ENCODE measurements at places on chromosomes 2 and 18.

GRCh38 chr2:240879105-240879504, 10.5 kb downstream of the AGXT start:
- DNase-seq: no peak

- no peak for DNase-seq
These were observed 75.2 kb downstream of the FMNL2 start for GRCh38 chr2:152410165-152410597.

DNA sequence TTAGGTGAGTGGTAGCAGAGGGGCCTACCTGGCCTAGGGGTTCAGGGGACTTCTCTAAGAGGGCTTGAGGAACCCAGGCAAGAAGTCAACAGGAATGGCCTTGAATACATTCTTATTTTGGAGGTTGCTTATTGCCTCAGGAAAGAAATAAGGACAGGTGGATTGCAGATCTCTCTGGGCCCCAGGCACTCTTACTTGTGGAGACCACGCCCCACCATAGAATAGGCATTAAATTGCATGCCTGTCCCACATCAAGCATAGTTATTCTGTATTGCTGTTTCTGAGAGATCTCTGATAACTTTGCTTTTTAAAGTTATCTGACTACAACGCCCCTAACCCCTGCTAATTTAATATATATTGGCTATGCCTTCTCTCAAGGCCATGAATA, 68.0 kb upstream of the SP3 start:
- DNase-seq: no peak

- DNase-seq: no peak
These were observed 253.7 kb downstream of the DYM start for GRCh38 chr18:49206717-49207116.

GRCh38 chr2:2653231-2653630, 322.2 kb upstream of the MYT1L start:
- DNase-seq: no peak

GRCh38 chr2:190657474-190658255, 8.8 kb downstream of the NAB1 start:
- DNase-seq: no peak

DNA sequence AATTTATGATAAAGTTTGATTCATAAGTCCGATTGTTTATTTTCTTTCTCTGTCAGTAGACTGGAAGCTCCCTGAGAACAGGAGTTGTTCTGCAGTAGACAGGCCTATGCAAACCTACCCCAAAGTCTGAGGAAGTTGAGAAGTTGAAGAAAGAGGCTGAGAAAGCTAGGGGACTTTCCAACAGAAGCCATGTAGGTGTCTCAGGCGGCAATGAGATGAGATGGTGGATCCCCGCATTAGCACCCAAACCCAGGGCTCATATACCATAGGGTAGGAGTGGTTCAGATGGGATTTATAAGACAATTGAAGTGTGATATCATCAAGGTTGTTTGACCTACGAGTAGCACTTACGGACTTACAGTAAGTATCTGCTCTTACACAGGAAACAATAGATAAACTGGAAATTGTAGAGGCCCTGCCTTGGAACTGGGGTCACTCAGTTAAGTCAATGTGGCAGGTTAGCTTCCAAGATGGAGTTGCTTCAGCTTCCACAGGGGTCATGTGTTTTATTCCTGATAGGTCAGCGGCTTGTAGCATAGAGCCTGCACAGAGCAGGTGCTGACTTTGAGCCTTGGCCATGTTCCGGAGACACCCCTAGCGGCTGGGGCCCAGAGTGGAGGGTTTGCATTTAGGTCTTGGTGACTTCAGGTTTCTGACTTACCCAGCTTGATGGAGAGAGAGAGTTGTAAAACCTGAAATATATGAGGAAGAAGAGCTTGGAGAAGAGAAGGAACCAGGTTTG, 2.3 kb upstream of the PSD4 start:
- DNase-seq: no peak

- DNase-seq: no peak
These were observed 57.2 kb downstream of the CYB5A start for GRCh38 chr18:74234326-74235171.

GRCh38 chr2:233830111-233830802, 24.1 kb downstream of the HJURP start:
- no peak for DNase-seq

GRCh38 chr18:44849361-44849760, 168.7 kb downstream of the SETBP1 start:
- no peak for DNase-seq

DNA sequence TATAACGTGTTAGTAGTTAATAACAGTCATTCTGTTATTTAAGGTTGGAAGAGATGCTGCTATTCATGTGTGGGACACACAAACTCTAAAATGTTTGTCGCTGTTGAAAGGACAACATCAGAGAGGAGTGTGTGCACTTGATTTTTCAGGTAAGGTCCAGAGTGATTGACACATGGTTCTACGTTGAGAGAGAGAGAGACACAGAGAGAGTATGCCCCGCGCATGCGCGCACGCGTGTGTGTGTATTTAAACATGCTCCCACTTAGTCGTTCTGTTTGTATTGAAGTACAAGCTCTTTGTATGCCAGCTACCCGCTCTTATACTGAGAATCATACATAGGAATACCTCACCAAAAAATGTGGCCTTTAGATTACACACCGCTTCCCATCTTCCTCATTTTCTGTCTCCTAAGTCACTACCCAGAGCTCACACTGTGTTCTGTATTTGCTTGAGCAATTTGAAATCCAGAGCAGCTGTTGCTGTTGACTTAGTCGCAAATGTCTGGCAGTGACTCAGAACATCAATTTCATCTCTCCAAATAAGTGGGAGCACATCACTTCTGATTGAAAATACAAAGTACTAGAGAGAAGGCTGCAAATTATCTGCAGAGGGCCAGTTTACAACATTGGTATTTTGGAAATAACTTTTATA, 148.1 kb downstream of the EML6 start:
- no peak for DNase-seq

GRCh38 chr18:55219823-55220222, 260.6 kb upstream of the CCDC68 start:
- DNase-seq: no peak

GRCh38 chr2:164205347-164205746, 415.9 kb downstream of the GRB14 start:
- no peak for DNase-seq

- DNase-seq: no peak
These were observed 160.1 kb upstream of the LRP1B start for GRCh38 chr2:142290931-142291330.

DNA sequence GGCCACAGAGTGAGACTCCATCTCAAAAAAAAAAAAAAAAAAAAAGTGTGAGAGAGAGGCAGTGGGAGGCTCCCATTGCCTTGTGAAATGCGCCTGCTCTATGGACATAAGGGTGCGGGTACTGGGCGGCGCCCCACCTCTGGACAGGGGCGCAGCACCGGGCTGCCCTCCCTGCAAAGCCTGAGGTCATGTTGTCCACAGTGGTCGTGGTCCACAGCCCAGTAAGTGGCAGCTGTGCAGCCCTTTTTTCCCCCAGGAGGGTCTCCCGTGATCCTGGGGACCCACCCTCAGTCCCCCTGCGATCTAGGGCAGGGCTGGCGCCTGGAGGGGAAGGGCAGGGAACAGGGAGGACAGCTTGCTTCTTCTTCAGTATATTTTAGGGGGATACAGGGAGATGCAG, 37.8 kb downstream of the LPIN1 start:
- DNase-seq: no peak

DNA sequence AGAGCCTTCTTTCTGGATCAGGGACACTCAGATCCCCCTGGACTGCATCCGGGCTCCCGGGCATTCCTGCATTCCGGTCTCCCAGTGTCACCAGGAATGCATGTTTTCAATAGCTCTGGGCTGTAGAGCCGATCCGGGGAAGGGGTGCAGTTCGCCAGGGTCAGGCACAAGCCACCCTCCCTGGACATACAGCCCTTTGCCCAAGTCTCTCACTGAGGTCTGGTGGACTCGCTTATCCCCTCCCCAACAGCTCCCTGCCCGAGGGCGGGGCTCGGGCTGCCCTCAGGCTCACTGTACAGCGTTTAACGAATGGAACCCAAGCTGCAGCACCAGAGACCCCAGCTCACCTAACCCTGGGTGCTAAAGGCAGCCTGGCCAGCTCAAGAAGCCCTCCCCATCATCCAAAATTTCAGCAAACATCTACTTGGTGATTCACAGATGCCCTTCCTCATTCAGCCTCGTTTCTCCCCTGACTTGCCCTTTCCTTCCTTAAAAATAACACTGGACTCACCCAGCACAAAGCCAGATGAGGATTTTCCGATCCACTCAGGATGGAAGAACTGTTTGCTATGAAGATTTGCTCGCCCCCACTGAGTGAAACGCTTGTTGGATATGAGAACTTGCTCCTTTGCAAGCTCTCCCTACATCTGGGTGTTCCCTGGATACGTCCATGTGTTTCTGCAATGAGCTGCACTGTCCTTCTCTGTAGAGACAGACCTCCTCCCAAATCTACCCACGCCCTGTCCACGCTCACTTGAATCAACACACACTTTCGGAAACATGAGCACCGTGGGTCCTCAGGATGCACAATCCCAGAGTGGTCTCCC, 58.1 kb downstream of the PXDN start:
- no peak for DNase-seq

DNA sequence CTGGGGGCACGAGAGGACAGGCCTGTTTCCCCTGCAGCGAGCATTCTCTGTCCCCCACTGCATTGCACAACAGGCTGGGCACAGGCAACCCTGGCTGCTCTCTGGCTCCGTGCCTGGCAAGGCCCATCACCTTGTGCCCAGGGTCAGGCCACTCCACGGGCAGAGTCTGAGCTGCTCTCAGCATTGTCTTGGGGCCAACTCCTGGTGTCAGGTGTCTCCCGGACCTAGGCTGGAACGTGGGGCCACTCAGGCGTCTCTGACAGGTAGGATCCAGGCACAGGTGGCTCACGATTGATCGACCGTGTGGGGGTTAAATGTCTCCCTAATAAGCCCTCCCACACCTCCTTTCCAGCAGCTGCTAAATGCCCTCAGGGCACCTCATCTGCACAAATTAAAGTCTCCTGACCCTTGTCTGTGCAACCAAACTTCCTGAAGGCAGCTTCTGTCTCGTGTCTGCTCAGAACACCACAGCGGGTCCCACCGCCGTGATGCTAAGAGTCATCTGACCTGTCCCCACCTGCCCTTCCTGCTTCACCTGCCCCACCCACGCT, 66.6 kb upstream of the GPC1 start:
- DNase-seq: no peak

DNA sequence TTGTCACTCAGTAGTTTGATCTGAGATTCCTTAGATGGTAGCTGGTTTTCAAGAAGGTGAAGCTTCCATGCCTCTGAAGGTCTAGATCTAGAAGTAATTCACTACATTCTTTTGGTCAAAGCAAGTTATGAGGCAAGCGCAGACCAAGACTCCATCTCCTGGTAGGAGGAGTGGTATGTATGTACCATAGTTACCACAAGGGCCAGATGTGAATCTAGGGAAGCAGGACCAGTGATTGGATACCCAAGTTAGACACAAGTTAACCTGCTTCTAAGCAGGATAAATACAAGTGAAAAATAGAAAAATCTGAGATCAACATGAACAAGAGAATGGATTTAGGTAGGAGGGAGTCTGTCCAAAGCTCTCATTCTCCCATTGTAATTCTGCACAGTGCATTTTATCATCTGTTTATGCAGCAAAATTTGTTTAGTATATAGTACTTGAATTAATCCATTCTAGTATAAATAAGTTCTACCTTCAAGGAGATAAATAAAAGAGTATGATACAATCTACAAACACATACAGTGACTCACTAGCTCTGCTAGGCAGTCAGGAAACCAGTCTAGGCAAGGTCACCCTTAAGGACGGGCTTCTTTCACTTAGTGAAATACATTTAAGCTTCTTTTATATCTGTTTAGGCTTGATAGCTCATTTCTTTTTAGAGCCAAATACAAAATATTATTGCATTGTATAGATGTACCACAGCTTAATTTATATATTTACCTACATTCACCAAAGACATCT, 14.2 kb upstream of the DOCK10 start:
- no peak for DNase-seq

DNA sequence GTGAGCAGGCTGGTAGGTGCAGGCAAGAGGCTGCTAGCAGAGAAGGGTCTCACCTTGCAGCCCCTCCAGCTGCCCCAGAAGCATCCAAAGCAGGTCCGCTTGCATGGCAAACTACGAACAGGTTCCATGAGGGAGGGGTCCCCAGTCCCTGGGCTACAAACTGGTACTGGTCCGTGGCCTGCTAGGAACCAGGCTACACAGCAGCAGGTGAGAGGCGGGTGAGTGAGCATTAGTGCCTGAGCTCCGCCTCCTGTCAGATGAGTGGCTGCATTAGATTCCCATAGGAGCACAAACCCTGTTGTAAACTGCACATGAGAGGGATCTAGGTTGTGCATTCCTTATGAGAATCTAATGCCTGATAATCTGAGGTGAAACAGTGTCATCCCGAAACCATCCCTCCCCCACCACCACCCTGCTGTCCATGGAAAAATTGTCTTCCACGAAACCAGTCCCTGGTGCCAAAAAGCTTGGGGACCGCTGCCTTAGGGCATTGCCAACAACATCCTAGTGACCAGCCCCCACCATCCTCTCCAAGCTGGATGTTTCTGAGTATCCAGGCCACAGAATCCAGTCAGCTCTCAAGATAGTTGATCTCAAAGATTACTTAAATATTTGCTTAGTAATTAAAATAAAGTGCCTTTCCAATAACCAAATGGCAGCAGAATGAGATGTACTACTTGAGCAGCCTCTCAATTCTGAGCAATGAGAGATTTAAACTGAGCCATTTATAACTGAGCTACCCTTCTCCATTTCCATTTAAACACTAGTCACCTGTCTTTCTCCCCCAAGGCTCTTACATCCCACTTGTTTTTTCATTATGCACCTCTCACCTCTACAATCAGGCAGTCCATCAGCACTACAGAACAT, 32.4 kb downstream of the LRP2 start:
- no peak for DNase-seq

DNA sequence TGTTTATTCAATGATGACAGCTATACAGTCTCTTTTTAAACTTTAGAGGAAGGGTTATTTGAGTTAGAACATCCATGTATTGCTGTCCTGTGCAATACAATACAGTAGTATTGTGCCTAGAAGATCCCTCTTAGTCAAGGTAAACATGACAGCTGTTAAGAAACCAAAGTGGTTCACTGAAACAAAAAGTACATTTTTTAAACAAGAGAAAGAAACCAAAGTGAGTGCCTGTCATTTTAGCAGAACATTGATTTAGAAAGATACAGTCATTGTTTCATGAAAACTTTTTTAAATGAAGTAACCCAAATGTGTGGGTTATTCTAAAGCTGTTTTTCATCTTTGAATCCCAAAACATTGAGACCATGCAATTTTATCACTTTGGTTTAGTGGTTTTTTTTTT, 15.5 kb downstream of the ITPRID2 start:
- DNase-seq: no peak

- no peak for DNase-seq
These were observed 69.3 kb upstream of the SLC16A14 start for GRCh38 chr2:230137902-230138539.

- no peak for DNase-seq
These were observed 279.0 kb downstream of the KIAA1328 start for GRCh38 chr18:37107748-37108522.

DNA sequence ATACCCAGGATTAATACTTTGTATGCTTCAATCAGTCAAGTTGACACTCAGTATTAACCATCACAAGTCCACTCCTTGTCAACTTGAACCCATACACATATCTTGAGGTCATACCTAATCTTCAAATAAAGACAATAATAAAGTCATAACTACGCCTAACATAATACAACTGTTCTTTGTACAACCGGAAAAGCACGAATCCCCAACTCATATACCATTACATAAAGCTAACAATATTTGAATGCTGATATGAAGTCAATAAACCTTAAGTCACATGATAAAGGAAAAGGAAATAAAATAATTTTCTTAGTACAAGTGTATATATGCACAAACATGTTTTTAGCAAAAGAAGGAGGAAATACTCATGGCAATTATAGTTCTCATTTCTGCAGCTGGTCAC, 770.6 kb upstream of the GYPC start:
- no peak for DNase-seq

GRCh38 chr2:236954641-236955040, 131.0 kb upstream of the COPS8 start:
- no peak for DNase-seq

All from prostate gland (tissue), 2 donors.